PC-3 (cell line): ENCODE measurements at places on chromosomes 2 and 18.

DNA sequence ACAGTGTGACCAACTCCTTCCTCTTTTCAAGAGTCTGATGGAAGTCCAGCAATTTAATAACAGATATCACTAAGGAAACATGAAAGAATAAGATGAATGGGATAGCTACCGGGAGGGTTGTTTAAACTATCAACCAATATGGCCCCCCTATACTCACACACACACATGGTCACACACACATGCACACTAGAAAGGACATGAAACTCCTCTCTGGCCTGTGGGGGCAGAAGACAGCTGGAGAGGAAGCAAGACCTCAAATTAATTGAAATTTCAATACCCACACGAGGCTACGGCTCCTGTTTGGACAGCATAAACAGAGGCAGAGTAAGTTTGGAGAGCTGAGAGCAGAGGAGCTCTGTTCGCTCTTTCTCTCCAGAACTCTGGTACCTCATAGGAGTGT is 34.7 kb upstream of the REEP1 start:
- DNase-seq: no peak

GRCh38 chr2:16311521-16312440 is 353.9 kb downstream of the CYRIA start:
- DNase-seq: no peak

GRCh38 chr2:188789951-188790350 is 184.2 kb upstream of the COL3A1 start:
- no peak for DNase-seq

- DNase-seq: no peak
Observed at GRCh38 chr2:240358821-240359397, 76.6 kb upstream of the GPC1 start.

- no peak for DNase-seq
Observed at GRCh38 chr18:23270986-23271680, 135.8 kb downstream of the CABLES1 start.

GRCh38 chr18:24014986-24015638 is 558 bp downstream of the TTC39C start:
- peak; percentile 56 for DNase-seq

- no peak for DNase-seq
Observed at GRCh38 chr2:16816016-16816415, 150.4 kb upstream of the CYRIA start.

DNA sequence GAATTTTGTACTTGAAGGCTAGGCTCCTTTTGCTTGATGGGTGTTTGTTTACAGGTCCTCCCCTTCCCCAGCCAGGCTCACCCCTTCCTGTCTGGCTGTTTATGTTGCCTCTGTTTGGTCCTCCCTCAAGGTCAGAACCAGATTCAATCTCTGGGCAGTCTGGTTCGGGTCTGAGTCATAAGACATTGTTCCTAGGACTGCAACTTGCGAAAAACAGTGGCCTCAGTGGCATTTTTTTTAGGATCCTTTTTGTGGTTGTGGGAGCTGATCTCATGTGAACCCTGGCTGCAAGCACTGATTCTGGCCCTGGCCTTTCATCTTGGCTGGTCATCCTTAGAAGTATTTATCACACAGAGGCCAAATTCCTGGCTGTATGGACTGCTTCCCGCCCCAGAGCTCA is 370.4 kb downstream of the CLIP4 start:
- DNase-seq: no peak

DNA sequence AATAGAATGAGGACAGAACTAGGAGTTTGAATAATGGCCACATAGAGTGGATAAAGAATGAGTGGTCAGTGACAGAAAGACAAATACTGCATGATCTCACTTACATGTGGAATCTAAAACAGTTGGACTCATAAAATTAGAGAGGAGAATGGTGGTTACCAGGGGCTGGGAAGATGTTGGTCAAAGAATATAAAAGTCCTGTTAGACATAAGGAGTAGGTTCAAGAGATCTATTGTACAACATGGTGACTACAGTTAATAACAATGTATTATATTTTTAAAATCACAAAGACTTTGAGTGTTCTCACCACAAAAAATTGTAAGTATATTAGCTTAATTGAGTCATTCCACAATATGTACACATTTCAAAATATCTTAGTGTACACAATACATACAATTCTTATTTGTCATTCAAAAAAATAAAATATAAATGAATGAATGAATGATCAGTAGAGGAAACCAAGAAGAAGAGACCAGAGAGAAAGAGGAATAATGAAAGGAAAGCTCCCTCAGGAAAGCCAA is 177.9 kb upstream of the VRK2 start:
- DNase-seq: peak; percentile 94

DNA sequence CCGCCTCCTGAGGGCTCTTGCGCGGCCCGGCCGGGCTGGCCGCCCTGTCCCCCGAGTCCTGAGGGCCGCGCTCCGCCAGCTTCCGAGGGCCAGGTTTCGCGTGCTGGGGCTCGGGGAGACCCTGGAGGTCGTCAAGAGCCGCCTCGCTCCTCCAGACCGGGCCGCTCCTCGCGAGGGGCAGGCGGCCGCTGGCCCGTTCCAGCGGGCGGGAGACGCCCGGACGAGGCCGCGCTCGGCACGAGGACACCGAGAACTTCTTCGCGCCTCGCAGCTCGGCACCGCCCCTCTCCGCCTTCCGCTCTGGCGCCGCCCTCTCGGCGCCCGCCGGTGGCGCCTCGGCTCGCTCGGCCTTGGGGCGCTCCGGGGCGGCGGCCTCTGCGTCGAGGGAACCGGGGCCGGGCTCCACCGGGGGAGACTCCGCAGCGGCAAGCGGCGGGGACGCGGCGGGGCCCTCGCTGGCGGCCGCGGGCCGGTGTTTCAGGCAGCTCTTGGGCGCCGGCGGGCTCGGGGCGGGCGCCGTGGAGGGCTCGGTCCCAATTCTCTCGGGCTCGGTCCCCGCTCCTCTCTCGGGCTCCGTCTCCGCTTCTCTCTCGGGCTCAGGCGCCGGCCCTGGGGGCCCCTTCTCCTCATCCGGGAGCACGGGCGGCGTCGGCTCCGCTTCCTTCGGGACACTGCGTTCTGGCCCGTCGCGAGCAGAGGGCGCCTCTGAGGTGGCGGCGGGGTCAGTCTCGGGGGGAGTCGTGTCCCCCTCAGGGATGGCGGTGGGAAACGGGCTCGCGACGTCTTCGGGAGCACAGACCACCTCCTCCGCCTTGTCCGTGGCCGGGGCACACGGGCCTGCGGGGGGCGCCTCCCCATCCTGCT is 91.6 kb upstream of the MGAT4A start:
- no peak for DNase-seq
